MV-4-11 (cell line): ENCODE measurements at places on chromosomes 12 and 14.

- DNase-seq, result no peak
These were observed 457.4 kb downstream of the FOXG1 start for GRCh38 chr14:29223947-29224346.

GRCh38 chr14:57559576-57559975 is 65.9 kb upstream of the CCDC198 start:
- no peak for DNase-seq

- no peak for DNase-seq
These were observed 102.0 kb downstream of the EGLN3 start for GRCh38 chr14:33848706-33849454.

GRCh38 chr12:98719515-98720504 is 74.7 kb downstream of the APAF1 start:
- peak; percentile 44 for DNase-seq

DNA sequence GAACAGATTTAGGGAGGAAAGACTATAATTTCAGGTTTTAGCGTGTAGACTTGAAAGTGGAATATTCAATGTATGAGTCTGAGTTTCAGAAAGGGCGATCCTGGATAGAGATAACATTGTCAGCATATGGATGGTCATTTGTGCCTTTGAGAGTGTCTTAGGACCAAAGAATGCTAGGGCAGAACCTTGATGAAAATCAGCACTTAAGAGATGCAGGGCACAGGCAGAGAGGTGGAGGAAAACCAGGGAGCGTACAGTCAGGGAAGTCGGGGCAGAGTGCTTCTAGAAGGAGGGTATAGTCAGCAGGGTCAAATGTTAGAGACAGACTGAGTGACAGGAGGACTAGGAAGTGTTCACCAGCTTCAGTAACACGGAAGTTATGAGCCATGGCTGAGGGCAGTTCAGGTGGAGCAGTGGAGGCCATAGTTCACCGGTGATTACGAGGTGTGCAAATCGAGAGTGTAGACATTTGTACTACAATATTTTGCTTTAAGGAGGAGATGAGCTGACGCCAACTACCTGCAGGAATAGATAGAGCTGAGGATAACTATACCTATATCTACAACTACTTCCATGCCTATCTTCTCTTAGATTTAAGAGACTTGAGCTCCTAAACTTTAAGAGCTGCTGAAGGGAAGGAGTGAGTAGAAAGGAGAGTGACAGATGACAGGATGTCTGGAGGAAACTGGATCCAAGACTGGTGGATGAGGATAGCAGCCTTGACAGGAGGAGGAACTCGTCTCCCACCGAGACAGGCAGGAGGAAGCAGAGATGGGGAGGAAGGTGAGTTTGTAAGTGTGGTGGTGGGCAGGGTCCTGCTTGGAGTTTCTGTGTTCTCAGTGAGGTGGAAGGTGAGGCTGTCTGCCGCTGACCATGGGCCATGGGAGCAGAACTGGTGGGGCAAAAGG is 6.5 kb downstream of the CBLN3 start:
- no peak for DNase-seq

- DNase-seq, result no peak
These were observed 12.6 kb upstream of the PLEKHD1 start for GRCh38 chr14:69471916-69472315.

DNA sequence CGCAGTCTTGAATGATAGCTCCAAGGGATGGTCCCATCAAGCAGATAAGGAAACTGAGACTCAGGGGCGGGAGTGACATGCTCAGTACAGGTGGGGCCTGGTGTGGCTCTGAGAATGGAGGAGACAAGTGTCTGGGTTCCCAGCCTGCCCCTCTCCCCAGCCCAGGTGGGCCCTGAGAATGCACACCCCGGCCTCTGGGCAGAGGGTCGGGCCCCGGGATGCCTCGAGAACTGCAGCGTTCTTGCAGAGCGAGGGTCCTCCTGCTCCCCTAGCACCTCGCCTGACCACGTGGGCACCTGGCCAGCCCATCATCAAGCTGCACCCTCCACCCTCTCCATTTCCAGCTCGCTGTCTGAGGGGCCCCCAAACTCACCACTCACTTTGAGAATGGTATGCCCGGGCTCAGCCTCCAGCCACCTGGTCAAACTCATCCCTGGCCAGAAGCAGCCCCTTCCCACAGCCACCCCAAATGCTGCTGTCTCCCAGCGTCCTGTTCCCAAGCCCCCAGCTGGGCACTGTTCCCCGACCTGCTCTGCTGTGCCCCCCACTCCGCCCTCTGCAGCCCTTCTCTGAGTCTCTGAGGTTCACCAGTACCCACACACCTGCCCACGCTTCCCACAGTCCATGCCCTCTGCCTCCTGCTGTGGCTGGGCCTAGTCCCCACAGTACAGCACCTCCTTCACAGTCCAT is 44.3 kb downstream of the CYP46A1 start:
- DNase-seq, result no peak

- DNase-seq, result no peak
These were observed 41.1 kb downstream of the PSMA6 start for GRCh38 chr14:35333264-35333730.

DNA sequence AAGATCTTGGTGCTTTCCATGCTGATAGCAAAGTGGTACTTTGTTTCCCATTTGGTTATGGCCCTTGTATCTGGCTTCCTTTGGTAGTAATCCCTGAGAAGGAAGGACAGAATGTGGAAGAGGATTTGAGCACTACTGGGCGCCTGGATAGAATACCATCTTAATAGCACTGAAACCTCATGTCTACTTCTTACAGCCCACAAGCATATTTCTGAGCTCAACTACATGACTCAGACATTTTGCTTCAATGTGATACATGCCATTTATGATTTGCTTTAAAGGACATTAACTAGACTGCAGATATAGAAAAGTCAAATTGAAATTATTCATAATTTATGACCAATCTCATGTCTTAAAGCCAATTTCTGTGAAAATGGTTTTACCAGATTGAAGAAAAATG is 80.4 kb downstream of the LIN7A start:
- no peak for DNase-seq

- DNase-seq, result no peak
These were observed 5.0 kb upstream of the HOXC6 start for GRCh38 chr12:54022960-54023884.

GRCh38 chr12:118880720-118881493 is 100.4 kb upstream of the SRRM4 start:
- no peak for DNase-seq

- no peak for DNase-seq
These were observed 20.9 kb downstream of the MORN3 start for GRCh38 chr12:121648458-121649028.

- no peak for DNase-seq
These were observed 28.6 kb upstream of the CACNA2D4 start for GRCh38 chr12:1947081-1947480.

DNA sequence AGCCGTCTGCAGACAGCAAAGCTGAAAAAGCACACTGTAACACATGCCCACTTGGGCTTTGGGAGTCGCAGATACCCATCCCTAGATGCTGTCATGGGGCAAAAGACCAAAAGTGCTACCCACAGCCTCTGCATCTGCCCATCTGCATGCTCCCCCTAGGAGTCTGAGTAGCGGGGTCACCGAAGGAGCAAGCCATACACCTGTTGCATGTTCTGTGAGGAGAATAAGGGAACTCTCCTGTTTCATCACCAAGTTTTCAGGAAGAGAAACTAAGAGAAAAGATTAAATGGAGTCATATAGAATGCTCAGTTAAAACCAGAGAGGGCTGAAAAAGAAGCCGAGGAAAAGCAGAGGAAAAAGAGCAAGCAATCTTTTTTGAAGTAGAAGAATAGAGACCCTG is 13.7 kb upstream of the ST8SIA1 start:
- DNase-seq, result peak; percentile 86

- peak; percentile 74 for DNase-seq
These were observed 670 bp upstream of the PSMA3 start for GRCh38 chr14:58243790-58244555.

- DNase-seq, result no peak
These were observed 383.2 kb upstream of the FLRT2 start for GRCh38 chr14:85146779-85147178.

DNA sequence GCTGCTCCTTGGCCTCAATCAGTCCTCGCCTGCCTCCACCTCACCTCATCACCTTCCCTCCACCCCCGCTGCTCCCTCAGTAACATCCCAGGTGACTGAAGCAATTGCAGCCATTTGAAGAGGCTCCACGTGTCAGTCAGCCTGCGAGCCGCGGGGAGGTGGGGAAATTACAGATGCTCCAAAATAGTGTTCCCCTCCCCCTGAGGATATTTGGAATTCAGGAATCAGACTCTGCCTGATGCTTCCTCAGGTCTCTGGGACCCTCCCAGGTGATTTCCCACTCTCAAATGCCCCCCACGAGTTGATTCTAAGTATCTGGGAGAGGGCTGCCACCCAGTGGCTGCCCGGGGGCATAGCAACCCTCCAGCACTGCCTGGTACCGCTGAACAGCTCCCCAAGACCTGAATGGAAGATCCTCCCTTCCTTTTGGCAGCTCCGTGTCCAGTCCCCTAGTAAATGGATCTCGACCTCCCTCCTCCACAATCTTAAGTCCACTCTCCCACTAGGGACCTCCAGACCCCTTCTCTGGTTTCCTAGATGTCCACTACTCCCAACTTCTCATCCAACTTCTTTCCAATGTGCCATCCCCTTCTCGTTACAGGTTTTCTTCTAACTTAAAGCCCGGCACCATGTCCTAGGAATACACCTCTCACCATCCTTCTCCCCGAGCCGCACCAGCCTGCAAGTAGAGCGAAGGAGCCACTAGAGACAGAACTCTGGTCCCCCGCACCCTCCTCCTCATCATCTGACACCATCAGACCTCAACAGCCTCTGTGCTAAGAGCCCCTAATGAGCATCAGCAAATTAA is 1.4 kb upstream of the ASIC1 start:
- peak; percentile 48 for DNase-seq

GRCh38 chr12:80625901-80626300 is 81.5 kb upstream of the MYF6 start:
- no peak for DNase-seq

DNA sequence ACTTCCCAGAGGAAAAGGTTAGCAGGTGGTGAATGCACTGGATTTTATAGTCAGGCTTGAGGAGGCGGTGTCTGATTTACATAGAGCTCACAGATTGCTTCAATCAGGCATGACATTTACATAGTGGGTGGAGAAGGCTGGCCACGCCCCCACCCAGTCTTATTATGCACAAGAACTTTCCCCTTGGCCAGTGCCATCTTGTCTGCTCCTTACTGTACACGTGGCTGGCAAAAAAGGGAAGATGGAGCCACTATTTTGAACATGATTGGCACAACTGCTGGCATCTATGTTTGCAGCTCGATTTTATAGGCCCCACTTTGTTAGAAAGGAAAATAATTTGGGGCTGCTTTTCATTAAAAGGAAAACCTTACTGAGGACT is 10.9 kb upstream of the LGMN start:
- DNase-seq, result peak; percentile 51

- DNase-seq, result no peak
These were observed 789.2 kb upstream of the FBXO33 start for GRCh38 chr14:40221428-40221827.

DNA sequence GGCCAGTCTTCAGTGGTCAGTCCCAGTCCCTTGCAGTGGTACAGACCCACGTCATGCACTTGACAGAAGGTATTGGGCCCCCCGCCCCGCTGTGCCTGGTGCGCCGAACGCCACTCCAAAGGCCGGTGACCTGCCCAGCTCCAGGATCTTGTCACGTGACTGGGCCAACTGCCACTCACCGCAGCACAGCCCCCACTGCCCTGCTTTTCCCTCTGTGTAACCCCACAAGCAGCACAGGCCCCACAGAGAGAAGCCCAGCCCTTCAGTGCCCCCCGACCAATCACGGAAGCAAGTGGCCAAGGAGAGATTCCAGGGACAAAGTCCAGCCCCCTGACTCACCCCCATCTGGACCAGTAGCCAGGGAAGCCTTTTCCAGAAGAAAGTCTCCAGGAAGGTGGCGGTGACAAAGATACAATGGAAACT is 498 bp downstream of the GPR132 start:
- peak; percentile 88 for DNase-seq

- no peak for DNase-seq
These were observed 59.8 kb downstream of the CNTN1 start for GRCh38 chr12:40752011-40752410.

- DNase-seq, result no peak
These were observed 398.7 kb downstream of the TMEM121 start for GRCh38 chr14:105924951-105925591.

DNA sequence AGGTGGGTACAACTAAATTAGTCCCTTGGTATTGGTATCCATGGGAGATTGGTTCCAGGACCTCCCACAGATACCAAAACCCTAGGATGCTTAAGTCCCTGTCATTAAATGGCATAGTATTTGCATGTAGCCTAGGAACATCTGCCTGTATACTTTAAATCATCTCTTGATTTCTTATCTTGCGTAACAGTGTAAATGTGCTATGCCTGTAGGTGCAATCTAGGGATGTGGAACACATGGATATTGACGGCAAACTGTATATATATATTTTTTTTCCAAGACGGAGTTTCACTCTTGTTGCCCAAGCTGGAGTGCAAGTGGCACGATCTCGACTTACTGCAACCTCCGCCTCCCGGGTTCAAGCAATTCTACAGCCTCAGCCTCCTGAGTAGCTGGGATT is 1.5 kb downstream of the KNTC1 start:
- DNase-seq, result no peak

- no peak for DNase-seq
These were observed 634.9 kb downstream of the FSCB start for GRCh38 chr14:43872222-43872621.

GRCh38 chr12:106866426-106867080 is 89.2 kb upstream of the TMEM263 start:
- no peak for DNase-seq

- no peak for DNase-seq
These were observed 79.6 kb downstream of the OTX2 start for GRCh38 chr14:56730538-56731145.

DNA sequence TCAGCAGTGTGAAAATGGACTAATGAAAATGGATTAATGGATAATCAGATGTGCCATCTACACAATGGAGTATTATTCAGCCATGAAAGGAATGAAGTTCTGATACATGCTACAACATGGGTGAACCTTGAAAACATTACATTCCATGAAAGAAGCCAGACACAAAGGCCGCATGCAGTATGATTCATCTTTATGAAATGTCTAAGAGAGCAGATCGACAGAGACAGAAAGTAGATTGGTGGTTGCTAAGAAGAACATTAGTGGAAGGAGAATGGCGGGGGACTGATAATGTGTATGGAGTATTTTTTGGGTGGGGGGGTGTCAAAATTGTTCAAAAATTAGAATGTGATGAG is 47.3 kb downstream of the PRKAB1 start:
- DNase-seq, result no peak

GRCh38 chr12:108611884-108612415 is 14.1 kb upstream of the TMEM119 start:
- peak; percentile 36 for DNase-seq

DNA sequence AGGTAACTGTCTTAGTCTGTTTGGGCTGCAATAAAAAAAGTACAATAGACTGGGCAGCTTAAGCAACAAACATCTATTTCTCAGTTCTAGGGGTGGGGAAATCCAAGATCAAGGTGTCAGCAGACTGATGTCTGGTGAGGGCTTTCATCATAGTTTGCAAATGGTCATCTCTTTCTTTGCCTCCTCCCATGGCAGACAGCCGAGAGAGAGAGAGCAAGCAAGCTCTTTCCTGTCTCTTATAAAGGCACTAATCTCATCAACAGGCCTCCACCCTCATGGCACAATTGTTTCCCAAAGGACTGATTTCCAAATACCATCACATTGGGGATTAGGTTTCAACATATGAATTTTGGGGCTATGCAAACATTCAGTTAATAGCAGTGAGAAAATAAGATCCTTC is 445.6 kb upstream of the FLRT2 start:
- DNase-seq, result no peak

- DNase-seq, result no peak
These were observed 43.4 kb upstream of the KCNA1 start for GRCh38 chr12:4866299-4866698.
